ENCODE measurements at places on chromosomes 5 and 9.

DNA sequence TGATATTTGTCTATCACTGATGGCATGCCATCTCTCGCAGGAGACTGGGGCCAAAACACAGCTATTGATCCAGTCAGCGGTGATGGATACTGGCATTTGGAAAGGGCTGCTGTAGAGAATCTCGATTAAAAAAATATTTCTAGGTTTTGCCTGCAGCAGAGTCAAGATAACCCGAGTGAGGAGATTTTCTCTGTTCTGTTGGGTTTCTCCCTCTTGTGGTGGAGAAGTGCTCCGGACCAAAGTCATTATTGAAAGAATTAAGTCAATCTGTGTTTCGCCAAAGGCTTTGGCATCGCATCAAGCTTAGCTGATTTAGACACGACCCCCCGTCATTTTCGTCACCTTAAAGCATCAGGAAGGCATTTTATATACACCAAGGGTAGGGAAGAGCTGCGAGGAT lies 97.1 kb upstream of the IRX2 start:
- DNase-seq = no peak

- no peak for DNase-seq
Measured at GRCh38 chr5:93572101-93572607, 8.9 kb downstream of the NR2F1-AS1 start.

- no peak for DNase-seq
Measured at GRCh38 chr5:74285675-74286280, 354.8 kb downstream of the ENC1 start.

DNA sequence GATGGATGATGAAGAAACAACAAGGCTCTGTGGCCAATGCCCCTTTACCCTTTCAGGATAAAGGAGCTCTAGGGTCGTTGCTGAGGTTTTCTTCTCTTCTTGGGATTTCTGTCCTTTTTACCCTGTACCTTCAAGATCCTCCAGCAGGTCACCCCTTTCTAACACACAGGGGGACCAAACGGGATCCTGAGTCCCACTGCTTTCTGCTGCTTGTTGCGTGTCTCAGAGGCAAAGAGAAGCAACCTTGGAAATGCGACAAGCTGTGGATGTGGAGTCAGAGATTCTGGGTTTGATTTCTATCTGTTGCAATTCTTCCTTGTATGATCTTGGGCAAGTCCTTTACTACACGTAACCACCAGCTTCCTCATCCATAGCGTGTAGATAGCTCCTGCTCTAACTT lies 20.5 kb downstream of the GLRA1 start:
- no peak for DNase-seq

GRCh38 chr5:33275391-33275790 lies 165.4 kb upstream of the TARS1 start:
- no peak for DNase-seq

DNA sequence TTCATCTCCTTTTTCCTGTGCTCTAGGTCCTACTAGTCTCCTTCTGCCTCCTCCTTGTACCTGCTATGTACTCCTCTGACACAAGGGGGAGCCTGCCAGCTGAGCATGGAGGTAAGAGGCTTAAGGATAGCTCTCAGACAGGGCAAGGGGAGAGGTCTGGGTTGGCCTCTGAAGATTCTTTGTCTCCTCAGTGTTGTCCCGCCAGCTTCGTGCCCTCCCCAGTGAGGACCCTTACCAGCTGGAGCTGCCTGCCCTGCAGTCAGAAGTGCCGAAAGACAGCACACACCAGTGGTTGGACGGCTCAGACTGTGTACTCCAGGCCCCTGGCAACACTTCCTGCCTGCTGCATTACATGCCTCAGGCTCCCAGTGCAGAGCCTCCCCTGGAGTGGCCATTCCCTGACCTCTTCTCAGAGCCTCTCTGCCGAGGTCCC lies 3.8 kb downstream of the CREB3 start:
- peak; percentile 76 for DNase-seq

- DNase-seq = no peak
Measured at GRCh38 chr5:173535976-173536639, 80.3 kb downstream of the BOD1 start.

DNA sequence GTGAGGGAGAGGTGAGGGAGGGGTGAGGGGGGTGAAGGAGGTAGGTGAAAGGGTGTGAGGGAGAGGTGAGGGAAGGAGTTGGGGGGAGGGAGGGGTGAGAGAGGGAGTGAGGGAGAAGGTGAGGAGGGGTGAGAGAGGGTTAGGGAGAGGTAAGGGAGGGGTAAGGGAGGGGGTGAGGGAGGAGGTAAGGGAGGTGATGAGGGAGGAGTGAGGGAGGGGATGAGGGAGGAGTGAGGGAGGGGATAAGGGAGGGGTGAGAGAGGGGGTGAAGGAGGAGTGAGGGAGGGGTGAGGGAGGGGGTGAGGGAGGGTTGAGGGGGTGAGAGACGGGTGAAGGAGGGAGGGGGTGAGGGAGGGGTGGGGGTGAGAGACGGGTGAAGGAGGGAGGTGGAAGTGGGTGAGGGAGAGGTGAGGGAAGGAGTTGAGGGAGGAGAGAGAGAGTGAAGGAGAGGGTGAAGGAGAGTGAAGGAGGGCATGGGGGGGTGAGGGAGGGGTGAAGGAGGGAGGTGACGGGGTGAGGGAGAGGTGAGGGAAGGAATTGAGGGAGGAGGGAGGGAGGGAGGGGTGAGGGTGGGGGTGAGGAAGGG lies 18.5 kb downstream of the NINJ1 start:
- DNase-seq = no peak

GRCh38 chr5:38782180-38782835 lies 63.5 kb upstream of the OSMR start:
- DNase-seq = no peak

GRCh38 chr5:93794954-93795353 lies 53.6 kb upstream of the POU5F2 start:
- DNase-seq = no peak

DNA sequence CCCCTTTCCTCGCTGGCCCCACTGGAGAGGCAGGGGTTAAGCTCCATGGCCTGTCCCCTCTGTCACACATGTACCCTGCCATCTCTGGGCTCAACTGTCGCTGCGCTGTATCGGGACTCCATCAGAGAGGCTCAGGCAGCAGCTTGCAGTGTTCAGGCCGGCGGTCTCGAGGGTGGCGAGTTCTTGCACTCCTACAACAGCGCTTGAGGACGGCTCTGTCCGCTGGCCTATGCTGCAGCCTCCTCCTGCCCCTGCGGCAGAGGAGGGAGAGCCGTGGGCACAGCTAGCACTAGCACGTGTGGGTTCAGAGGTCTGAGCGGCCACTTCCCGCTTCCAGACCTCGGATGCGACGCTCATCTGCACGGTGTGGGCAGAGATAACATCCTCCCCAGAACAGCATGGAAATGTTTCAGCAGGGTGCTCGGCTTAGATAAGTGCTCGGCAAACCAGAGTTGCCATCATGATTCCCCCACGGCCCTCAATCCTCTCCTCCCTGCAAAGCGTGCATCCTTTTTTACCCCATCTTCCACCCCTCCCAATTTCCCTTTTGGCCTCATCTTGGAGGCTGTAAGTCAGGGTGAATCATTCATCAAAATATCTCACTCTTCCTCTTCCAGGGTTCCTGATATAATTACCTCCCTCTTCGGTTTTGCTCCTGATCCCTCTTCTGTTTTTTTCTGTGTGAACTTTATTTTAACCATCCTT lies 41.9 kb upstream of the FUBP3 start:
- no peak for DNase-seq

- no peak for DNase-seq
Measured at GRCh38 chr5:30581198-30581935, 612.1 kb upstream of the CDH6 start.
